ENCODE measurements at places on chromosomes 16 and 17.

- DNase-seq: no peak
Observed at GRCh38 chr17:54096216-54096615, 273.5 kb downstream of the KIF2B start.

- DNase-seq: no peak
Observed at GRCh38 chr17:7471729-7472128, 7.7 kb downstream of the ZBTB4 start.

DNA sequence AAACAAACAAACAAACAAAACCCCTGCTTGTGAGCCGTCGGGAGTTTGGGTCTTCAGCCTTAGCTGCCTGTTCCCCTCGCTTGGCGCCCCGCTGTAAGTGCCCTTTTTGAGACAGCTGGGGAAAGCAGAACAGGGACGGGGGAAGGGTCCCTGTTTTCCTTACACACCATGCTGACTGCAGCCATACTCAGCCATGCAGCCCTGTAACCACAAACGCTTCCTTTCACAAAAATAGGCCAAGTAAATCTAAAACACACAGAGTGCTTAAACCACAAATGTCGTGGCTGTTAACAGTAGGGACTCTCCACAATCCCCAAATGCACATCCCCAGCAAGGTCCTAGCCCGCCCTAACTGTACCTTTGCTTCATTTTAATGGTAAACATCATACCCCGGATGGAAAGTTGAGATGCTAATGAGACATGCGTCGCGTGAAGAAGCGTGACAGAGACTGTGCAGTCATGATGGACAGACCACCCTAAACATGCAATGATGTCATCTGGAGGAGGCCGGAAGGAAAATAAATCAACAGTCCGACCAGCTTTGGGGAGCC is 129.9 kb downstream of the MGAT5B start:
- peak; percentile 39 for DNase-seq

GRCh38 chr17:5694551-5694950 is 110.2 kb upstream of the NLRP1 start:
- no peak for DNase-seq

- no peak for DNase-seq
Observed at GRCh38 chr17:49987681-49988441, 7.2 kb downstream of the DLX3 start.

DNA sequence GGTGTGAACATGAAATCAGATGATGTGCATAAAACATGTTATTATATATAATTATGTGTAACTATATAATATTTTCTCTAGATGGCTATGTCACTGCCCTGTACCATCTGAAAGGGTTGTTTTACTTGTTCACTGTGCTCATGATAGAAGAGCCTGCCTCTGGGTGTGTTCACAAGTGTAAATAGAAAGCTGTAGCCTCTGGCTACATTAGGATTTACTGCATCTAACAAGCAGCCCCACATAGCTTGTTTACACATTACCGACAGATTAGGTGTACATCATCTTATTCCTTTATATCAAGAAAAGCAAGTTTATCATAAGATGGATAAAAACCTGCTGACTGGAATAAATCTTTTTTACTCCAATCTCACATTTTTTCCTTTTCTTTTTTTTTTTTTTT is 46.1 kb downstream of the CHD9 start:
- no peak for DNase-seq

DNA sequence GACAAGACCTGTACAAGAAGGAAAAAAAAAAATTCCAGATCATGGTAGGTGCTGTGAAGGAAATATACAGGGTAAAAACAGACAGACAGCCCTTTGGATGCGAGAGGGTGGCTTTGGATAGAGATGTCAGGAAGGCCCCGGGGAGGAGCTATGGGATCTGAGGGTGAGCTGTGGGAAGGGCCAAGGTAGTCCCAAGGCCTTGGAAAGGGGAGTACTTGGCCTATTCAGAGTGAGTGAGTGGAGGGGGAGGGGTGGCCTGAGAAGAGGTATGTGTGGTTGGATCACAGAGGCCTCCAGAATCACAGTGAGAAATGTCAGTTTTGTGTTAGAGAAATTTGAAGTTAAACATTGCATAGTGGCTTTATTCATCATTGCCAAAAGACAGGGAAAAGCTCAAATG is 31.2 kb upstream of the AKTIP start:
- DNase-seq: no peak

GRCh38 chr16:84095466-84095865 is 21.3 kb downstream of the MBTPS1 start:
- no peak for DNase-seq

GRCh38 chr17:5249615-5250014 is 15.0 kb upstream of the SCIMP start:
- DNase-seq: peak; percentile 56

- no peak for DNase-seq
Observed at GRCh38 chr16:50261707-50262235, 4.6 kb upstream of the ADCY7 start.

DNA sequence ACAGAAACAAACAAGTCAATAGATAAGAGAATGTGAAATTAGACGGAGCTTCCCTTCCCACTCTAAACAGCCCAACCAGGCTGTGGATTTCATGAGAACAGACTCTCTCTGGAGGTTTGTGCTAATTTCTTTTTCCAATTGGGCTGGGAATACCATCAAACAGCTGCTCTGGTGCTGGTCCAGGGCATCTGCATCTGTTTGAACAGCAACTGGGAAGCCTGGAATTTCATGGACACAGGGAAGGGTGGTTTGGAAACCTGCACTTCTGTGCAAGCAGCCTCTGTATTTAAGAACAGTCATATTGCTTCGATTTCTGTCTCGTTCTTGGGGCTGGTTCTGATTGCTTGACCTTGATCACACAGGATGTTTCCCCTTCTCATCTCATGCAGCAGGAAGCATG is 88.7 kb downstream of the FOXL1 start:
- no peak for DNase-seq

DNA sequence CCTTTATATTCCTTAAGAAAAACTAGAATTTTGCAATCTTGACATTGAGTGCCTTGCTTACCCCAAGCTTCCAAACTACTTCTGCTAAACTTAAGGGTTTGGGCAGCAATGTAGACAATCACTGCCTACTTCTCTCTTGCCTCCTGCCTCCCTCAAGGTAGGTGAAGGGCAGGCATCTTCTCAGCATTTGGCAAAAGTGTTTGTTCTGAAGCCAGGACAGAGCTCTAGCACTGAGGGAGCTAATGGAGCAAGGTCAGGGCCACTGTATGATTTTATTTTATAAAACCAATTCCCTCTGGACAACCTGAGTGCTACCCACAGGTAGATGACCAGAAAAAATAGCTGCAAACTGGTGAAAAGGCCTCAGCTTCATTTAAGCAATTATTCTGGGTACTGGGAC is 111.8 kb downstream of the IRX3 start:
- no peak for DNase-seq

DNA sequence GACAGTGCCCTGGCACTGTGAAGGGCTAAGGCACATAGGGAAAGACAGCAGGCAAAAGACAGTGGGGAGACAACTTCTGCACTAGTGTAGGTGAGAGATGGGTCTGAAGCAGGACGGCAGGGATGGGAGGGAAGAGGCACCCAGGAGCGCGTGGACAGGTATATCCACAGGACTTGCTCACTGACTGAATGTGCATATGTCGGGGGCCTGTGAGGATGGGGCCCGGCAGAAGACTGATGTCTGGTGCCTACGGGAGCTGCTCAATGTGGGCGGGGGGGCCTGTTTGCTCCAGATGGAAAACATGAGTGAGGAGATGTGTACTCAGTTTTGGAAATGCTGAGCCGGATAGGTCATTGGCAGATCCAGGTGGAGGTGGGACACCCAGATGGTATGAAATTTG is 47.3 kb upstream of the PMFBP1 start:
- no peak for DNase-seq

DNA sequence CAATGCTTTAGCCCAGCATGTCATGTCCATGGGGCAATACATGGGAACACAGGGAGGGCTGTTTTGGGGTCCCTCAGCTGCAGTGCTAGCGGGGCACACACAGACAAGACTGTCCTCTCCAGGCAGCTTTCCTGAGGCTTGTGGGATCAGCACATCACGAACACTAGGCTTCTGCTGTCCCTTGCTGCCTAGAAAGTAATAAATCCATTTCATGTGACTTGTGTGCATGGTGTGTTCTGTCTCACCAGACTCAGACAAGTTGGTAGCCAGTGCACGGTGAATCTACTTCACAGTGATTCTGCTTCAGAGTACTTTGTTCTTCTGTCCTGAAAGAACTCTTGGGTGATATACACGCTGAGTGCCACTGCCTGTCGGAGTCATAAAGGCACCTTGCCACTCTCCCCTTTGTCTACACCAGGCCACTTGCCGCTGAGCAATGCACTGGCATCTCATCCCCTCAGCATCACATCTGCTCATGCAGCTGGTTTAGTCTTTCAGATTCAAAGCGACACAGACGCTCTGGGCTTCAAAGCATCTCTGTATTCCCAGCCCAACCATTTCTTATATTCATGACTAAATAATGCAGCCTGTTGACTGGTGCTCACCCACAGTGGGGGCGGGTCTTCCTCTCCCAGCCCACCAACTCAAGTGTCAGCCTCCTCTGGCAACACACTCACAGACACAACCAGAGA is 95.2 kb upstream of the COX10 start:
- DNase-seq: no peak

DNA sequence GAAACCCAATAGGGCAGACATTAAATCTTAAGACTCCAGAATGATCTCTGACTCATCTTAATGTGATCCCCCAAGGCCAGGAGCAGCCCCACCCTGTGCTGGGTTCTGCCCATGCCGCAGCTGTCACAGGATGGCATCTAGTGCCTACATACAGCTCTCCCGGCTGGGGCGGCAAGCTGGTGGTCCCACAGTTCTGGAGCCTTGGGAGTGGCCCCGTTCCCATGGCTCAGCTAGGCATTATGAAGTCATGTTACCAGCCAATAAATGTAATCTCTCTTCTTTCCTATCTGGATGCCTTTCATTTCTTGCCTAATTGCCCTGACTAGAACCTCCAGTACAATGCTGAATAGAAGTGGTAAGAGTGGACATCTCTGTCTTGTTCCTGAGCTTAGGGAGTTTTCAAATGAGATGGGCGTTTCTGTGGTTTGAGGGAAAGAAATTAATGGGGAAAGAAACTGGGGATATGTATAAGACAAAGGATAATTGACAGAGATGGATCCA is 95.7 kb upstream of the DNAH17 start:
- no peak for DNase-seq

DNA sequence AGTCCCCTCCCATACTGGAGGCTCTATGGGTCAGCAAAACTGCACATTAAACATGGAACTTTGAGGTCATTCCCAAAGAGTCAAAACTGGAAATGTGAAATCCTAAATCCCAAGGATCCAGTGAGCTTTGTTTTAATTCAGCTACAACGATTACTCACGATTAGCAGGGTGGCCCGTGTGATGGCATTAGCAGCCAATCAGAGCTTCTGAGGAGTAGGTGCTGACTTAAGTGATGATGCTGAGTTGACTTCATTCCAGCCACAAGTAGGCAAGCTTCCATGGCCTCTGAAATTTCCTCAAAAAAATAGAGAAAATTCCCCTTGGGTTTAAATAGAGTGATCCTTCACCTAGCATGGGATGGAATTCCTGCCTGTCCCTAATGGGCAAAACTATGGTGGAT is 28.1 kb upstream of the BEAN1 start:
- no peak for DNase-seq

DNA sequence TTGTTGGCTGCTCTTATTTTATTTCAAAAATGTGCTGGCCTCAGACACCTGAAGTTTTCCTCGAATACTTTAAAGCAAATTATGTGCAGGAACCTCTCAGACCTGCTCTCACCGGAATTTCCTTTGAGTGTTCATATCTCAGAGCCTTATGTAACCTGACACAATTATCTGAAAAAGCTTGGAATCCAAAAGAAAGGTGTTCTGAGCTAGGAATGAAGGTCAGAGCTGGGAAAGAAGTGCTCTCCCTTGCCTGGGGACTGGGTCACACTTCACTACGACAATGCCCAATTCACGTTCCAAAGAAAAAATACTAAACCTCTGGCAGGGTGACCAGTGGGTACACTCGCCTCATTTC is 6.7 kb upstream of the HSD11B2 start:
- DNase-seq: no peak

DNA sequence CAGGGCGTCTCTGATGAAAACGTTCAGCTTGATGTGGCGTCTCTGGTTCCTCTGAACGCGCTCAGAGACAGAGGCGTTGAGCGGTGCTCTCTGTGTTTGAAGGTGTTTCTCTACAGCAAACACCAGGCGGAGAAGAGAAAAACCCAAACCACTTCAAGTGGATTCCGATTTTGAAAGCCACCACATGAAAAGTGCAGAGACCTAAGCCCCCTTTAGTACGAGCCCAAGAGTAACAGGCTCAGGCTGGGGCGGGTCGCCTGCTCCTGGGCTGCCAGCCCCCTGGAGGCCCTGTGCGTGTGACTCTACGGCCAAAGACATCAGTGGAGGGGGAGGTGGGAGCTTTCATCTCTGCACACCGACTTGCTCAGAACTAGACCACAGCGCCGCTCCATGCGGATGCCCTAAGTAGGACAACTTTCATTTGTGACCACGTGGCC is 328.4 kb downstream of the MAF start:
- peak; percentile 79 for DNase-seq

DNA sequence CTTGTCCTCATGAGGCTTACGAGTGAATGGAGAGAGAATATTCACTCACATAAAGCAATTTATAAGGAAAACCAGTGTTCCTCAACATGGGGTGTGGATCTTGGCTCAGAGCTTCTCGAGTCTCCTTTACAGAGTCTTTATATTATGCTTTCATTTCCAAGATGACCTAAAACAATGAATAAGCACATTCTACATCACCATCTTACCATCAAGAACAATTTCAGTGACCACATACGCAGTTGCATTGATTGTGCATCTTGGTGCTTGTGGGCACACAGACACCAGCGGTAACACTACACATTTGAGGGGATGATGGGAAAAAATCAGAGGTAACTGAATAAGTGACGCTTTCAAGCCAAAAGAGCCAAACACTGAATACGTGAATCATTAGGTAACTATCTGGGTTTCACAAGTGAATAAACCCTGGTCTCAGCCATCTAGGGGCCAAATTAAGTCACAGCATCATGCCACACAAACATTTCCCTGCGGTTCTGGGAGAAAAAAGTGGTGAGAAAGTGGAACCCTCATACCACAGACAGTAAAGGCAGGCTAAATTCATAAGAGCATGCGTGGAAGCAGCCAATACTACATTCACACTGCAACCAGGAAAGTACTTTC is 9.4 kb downstream of the CWC25 start:
- DNase-seq: peak; percentile 35

- DNase-seq: peak; percentile 62
Observed at GRCh38 chr17:50346313-50347116, 589 bp downstream of the XYLT2 start.

DNA sequence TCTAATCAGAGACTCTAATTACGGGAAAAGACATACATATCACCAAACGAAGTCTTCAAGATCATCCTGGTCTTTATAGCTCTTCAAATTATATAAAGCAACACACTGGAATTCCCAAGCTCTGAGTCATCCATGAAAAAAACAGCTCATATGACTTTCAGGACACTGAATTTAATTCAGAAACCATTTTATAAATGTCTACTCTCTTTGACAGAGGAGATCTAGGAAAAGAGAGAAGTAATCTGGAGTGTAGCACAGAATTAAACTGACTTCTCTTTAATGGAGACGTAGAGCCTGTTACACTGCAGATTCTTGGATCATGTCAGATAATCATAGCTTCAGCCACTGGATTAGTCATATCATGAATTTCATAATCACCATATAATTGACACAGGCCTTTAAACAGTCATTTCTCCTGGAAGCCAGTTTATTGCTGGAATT is 86.8 kb upstream of the WSB1 start:
- no peak for DNase-seq

- DNase-seq: no peak
Observed at GRCh38 chr17:68304706-68305105, 13.4 kb downstream of the ARSG start.
